Stimulated activated CD4-positive, alpha-beta T cell treated with anti-CD3 and anti-CD28 coated beads, Interleukin-2, amount 100 ng/mL, for 24 hours (primary cell): ENCODE measurements at places on chromosomes 1 and 21.

GRCh38 chr21:21084179-21084578 lies 86.0 kb downstream of the NCAM2 start:
- DNase-seq: no peak

DNA sequence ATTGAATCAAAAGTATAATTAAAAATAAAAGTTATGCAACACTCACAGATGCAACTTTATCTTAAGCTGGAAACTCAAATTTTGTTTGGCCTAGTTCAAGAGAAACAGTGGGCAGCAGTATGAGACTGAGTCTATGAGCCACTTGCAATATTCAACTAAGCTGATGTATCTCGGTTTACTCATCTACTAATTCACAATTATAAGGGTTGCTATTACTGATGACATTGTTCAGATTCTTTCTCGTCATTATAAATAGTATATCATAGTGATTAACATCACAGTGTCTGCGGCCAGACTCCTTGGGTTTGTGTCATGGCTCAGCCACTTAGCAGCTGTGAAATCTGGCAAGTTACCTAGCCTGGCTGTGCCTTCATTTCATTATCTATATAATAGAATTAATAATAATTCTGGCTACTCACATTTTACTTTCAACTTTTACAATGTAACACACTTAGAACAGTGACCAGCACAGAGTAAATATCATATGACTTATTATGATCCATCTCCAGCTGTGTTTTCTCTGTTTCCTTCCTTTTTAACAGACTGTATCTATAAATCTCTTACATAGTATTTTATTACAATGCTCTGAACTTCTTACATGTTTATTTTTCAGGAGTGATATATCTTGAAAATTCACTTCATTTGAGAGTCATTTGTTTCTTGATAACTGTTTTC lies 194.3 kb upstream of the RGS18 start:
- no peak for DNase-seq

GRCh38 chr1:8027748-8028570 lies 1.9 kb upstream of the ERRFI1 start:
- no peak for DNase-seq

DNA sequence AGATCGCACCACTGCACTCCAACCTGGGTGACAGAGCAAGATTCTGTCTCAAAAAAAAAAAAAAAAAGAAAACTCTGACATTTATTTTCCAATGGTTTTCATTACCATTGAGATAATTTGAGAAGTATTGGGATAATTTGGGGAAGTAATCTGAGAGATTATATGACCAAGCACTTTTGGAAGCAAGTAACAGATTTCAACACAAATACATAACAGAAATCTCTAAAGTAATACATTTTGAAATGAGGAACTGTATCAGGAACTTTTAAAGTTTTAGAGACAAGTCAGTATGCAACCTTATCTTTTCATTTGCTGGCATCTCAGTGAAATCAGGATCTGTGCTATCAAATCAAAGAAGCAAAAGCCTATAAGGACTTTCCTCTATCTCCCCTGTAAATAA lies 25.4 kb upstream of the SLC16A1 start:
- no peak for DNase-seq
